ENCODE measurements at places on chromosomes 11 and 22.

DNA sequence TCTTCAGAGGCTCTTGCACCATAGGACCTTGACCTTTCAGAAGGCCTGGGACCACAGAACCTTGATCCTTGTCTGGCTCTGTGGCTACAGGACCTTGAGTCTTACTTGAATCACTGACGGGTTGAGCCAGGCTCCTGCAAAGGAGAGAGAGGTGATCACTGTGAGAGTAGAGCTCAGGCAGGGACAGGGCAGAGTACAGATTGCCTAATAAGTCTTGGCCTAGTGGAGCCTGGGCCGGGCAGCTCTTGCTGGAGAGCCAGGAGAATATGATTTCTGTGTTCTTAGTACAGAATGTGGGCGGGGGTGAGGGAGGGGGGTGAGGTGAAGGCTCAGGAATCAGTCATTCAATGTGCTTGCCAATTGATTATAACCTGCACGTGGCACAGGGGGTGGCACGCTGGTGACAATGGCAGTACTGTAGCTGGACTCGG lies 26.0 kb downstream of the SERPINH1 start:
- no peak for DNase-seq

- no peak for DNase-seq
Observed at GRCh38 chr22:41913842-41914534, 886 bp downstream of the SHISA8 start.

DNA sequence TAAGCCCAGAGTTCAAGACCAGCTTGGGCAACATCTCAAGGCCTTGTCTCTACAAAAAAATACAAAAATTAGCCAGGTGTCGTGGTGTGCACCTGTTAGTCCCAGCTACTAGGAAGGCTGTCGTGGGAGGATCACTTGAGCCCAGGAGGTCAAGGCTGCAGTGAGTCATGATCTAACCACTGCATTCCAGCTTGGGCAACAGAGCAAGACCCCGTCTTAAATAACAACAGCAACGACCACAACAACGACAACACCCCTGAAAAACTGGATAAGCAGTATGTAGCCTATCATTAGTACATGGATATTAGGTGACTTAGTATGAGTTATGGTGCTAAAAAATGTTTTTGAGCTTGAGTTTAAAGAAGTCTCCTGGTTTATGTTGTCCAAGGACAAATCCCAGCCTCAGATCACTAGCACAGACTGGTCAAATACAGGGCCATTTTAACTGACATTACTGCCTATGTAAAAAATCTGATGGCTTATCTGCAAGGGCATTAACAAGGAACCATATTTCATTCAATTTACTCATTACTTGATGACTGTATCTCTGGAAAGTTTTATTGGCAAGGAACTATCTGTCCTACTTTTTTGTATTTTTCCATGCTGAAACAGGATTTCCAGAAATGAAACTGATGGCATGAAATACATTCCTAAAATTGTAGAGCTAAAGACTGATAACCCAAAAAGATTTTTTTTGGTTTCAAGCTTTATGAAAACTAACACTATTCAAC lies 23.4 kb downstream of the C2CD3 start:
- no peak for DNase-seq

DNA sequence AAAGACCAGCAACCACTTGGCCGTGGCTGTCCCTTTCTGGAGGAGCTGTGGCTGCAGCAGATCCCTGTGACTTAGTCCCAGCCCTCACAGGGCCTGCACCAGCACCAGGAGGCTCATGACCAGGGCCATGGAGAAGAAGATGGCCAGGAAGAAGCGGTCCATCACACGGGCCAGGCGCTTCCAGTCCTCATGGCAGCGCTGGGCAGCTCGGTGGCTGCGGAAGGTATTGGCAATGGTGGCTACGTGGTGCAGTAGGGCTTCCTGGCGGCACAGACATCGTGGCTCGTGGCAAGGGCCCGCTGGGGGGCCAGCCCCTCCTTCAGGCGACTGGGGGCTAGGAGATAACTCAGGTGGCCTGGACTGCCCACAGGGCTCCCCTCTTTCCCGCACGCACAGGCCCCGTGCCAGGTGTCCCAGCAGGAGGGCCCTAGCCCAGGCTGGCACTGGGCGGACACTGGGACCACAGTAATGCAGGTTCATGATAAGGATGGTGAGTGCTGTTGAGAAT lies 5.1 kb downstream of the CHRNA10 start:
- no peak for DNase-seq

DNA sequence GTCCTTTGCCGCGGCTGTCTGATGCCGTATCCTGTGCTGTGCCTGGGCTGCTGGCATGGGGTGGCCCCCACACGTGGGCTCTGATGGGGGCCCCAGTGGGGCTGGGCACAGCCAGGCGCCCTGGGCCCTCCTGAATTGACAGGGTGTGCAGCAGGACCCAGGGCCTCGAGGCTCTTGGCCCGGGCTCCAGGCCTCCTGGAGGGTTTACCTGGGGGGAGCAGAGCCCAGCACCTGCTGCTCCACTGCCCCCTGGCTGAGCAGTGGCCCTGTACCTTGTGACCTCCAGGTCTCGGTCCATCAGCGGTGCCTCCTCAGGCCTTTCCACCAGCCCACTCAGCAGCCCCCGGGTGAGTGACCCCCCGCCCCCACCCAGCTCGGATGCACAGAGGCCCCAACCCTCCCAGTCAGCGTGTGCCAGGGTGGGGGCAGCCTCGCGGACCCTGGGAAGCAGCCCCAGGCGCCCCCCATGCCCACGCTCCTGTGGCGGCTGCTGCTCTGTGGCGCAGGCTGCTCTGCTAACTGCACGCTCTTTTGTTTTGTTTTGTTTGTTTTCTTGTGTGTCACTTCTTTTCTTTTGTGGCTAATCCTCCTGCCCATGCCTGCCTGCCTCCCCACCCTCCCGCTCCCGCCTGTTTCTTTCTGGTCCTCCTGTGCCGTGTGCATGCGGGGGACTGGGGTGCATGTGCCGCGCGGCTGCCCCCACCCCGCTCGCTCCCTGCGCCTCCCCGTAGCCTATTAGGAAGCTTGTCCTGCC lies 36.9 kb downstream of the MOB2 start:
- no peak for DNase-seq
